Brain pericyte (primary cell): ENCODE measurements at places on chromosomes 4 and X.

GRCh38 chr4:137370679-137371078, 161.6 kb downstream of the PCDH18 start:
- DNase-seq = no peak

GRCh38 chr4:101888472-101888871, 97.9 kb downstream of the BANK1 start:
- DNase-seq = no peak

GRCh38 chrX:21907260-21907659, 33.2 kb upstream of the SMS start:
- no peak for DNase-seq

- DNase-seq = no peak
These were observed 11.0 kb upstream of the CWH43 start for GRCh38 chr4:48974979-48975640.

DNA sequence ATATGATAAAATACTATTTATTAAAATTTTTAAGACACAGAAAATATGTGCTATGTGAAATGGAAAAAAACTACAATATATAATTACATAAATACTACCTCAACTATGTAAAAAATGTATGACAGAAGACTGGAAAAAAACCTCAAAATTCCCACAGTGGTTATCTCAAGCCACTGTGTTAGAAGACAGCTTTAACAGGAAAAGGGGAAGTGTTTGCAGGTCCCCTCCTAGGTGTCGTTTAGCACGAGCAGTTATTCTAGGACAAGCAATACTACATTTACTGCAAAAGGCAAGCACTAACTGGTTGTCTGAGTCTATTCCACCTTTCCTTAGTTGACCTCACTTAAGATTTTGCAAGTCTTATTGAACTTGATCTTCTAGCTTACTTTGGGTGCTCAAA, 44.9 kb upstream of the PHF8 start:
- DNase-seq = no peak

- DNase-seq = no peak
These were observed 4.8 kb downstream of the BCOR start for GRCh38 chrX:40092808-40093435.

- no peak for DNase-seq
These were observed 167.5 kb upstream of the DGKK start for GRCh38 chrX:50638123-50638522.

GRCh38 chrX:71053217-71053621, 14.9 kb downstream of the SNX12 start:
- peak; percentile 3 for DNase-seq

DNA sequence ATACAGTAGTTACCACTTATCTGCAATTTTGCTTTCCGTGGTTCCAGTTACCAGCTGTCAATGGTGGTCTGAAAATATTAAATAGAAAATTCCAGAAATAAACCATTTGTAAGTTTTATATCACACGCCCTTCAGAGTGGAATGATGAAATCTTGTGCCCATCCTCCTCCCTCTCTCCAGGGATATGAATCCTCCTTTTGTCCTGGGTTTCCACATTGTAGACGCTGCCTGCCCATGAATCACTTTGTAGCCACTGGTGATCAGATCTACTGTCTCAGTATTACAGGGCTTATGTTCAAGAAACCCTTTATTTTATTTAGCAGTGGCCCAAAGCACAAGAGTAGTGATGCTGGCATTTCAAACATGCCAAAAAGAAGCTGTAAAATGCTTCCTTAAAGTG, 198.6 kb downstream of the KCNIP4 start:
- no peak for DNase-seq

GRCh38 chrX:126552313-126553022, at the start of gene DCAF12L1:
Gene DCAF12L1, minus strand, starts transcription at chrX:126552814. Its CDS starts 206 bp downstream, at chrX:126552608.
- DNase-seq = no peak

DNA sequence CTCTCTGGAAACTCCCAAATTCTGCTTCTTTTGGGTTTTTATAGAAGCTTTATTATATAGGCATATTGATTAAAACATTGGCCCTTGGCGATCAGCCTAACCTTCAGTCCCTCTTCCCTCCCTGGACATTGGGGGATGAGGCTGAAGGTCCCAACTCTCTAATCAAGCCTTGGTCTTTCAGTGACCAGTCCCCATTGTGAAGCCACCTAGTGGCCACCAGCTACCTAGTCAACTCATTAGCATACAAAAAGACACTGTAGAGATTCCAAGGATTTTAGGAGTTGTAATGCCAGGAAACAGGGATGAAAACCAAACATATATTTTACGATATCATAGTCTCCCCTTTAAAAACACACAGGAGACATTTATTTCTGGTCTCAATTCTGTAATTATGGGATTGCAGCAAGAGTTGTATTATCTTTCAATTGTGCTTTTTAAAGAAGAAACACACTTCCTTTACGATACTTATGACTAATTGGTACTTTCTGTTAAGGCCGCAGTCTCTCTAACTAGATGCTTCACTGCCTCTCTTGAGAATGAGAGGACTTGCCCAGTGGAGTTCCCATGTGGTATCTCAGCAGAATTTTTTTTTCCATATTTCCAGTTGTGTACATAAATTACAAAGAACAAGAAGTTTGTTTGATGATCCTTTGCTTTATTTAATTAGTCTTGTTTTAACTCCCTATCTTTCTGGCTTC, 58.2 kb downstream of the WDR17 start:
- DNase-seq = no peak

DNA sequence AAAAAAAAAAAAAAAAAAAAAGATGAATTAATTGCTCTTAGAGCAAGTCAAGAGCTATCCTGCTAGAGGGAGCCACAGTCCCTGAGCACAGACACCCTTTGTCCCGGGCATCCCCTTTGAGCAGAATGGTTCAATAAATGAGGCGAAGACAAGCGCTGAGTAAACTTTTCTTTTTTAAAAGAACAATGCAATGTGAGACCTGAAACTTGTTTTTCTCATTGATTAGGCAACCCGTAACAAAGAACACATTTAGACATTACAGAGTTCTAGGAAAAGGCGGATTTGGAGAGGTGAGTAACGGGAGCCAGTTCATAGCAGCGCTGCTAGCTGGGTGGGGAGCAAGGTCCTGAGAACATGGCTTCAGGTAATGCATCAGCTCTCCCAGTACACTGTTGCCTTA, 46.1 kb downstream of the GRK4 start:
- DNase-seq = no peak

DNA sequence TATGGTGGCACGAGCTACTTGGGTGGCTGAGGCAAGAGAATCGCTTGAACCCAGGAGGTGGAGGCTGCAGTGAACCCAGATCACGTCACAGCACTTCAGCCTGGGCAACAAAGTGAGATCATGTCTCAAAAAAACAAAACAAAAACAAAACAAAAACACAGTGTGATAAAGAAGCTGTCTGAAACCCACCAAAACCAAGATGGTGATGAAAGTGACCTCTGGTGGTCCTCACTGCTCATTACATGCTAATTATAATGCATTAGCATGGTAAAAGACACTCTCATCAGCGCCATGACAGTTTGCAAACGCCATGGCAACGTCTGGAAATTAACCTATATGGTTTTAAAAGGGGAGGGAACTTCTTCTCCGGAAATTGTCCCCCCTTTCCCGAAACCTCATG, 29.4 kb upstream of the OPHN1 start:
- DNase-seq = no peak

DNA sequence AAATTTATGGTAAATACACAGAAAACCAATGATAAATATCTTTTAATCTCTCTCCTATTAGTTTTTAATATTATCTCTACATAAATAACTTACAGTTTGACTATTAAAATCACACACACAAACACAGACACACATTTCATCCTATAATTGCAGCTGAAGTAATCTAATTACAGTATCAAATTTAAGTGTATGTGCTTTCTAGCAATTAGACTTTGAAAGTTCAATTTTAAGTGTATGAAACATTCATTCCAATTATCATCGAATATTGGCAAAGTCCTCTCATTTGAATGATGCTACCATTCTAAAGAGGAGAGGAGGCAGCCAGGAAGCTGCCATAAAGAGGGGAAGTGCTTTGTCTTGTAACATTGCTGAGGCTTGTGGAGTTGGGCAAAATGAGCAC, 221.2 kb upstream of the PABPC4L start:
- no peak for DNase-seq

DNA sequence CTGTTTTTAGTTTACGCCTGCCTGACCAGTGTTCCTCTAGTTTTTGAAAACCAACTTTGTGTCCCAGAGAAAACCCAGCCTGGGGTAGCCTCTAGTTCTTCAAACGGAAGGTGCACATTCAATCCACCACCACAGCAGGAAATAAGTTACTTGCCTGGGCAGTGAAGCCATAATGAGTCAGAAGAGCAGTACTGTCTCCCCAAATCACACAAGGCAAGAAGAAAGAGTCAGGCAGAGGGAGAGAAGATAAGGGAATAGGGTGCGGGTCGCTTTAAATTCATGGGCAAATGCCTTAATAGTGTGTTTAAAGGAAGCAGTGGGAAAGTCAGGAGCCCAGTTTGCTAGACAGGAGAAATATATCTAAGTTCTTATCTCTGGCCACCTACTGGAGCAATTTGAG, 333.8 kb upstream of the GRIA3 start:
- no peak for DNase-seq

- DNase-seq = no peak
These were observed 160.9 kb upstream of the GIMD1 start for GRCh38 chr4:106529348-106530023.

DNA sequence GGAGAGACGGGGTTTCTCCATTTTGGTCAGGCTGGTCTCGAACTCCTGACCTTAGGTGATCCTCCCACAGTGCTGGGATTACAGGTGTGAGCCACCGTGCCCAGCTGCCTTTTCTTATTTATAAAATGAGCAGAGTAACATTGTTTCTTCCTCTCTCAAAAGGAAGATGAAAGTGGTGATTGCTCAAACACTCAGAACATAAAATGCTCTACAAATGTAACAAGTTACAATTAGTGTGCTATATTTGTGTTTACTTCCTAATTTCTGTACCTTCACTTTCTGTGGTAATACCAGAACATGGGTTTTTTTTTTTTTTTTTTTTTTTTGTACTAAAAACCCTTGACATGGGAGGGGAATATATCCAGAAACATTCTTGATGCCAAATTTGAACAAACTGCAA, 197.9 kb downstream of the MGST2 start:
- DNase-seq = no peak

- DNase-seq = no peak
These were observed 59.9 kb downstream of the CPZ start for GRCh38 chr4:8652181-8653078.

DNA sequence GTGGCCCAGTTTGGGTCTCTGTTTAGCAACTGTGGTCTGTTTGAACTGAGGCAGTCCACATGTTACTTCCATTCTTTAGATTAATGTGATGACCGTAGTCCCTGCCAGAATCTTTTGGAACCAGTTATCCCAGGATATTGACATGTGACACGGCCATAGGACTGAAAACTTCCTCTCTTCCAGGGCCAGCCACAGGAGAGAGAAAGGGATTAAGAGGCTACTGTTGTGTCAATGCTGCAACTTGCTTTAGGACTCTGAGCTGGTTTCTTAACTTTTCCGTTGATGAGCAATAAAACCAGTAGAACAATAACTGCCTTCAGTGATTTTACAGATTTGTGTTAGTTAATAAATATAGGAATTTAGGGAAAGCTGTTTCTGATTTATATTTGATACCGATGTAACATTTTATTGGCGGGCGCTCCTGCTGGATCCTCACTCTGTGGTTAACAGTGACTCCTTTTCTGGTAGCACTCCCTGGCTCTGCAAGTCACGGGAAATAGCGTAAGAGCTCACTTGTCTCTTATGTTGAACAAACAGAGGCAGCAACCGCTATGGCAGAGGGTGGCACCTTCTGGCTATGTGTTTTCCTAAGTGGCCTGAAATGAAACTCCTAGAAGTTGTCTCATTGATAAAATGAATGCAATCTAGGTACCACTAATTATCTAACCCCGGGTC, 2.5 kb downstream of the TENM3 start:
- no peak for DNase-seq

GRCh38 chr4:167109859-167110258, 124.4 kb downstream of the SPOCK3 start:
- no peak for DNase-seq

DNA sequence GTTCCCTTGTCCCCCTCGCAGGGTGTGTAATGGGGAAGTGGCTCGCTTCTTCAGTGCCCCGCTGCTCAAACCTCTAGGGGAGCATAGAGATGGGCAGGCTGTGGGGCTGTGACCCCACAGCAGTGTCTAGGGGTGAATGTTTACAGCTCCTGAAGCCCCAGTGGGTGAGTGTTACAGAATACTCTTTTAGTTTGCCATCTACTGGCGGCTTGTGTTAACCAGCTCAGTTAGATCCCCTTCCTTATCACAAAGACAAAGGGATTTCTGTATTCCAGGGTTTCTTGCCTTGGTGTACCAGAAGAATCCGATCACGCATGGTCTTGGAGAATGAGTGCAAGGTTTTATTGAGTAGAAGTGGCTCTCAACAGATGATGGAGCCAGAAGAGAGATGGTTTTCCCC, 108.1 kb upstream of the IQCM start:
- DNase-seq = no peak

GRCh38 chrX:54509400-54509799, 13.4 kb upstream of the FGD1 start:
- DNase-seq = no peak

GRCh38 chrX:151633157-151633556, 62.1 kb upstream of the PRRG3 start:
- no peak for DNase-seq

- no peak for DNase-seq
These were observed 125.3 kb downstream of the COL4A6 start for GRCh38 chrX:108312957-108313356.

DNA sequence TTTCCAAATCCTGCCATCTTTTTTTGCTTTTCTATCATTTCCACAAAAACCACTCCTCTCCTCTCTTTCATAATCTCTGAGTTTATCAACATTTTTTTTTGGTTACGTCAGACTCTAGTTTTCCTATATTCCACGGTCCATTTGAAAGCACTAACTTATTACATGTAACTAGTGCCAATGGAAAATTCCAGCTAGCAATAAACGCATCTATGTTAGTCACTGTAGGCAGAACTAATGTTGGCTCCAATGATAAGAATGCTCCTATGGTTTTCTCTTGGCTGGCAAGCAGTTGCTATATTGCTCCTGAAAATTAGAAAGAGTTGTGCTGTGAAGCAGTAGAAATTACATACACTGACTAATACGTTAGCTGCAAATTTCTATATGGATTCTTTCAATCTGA, 634.6 kb upstream of the FTHL17 start:
- DNase-seq = no peak

- no peak for DNase-seq
These were observed 41.9 kb downstream of the PLS3 start for GRCh38 chrX:115602729-115603389.

DNA sequence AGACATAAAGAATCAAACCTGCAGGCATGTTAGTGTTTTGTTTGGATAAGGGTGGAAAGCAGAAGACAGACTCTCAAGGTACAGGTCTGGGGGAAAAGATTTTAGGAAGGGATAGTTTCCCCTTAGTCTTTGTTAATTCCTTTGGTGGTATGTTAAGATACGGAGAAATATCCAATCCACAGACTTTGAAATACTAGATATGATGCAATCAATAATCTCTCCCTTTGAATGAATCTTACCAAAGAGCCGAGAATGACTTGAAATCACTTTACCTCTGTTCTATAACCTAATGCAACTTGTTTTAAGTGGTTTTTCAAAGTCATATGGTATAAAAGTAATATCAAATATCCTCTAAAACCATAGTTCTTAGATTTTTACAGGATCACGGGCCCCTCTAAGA, 5.3 kb upstream of the BDH2 start:
- DNase-seq = no peak
